ENCODE measurements at places on chromosomes 3 and 15.
A peak's percentile ranks its signal among the peaks of the same experiment; 100 is the strongest.

DNA sequence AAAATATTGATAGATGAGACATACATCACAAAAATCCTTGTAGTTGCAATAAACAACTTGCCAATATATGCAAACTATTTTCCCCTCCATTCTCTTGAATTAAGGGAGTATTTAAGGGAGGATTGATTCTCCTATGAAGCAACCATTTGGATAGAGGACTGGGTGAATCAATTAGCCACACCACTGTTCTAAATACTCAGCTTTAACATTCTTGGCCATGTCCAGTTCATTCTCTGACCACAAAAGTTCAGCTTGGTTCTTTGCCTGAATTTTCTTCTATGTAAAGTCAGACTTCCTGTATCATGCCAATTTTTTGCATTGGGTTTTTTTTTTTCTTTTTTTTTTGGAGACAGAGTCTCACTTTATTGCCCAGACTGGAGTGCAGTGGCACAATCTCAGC, 15.8 kb upstream of the SEC11A start:
- DNase-seq: no peak

- no peak for DNase-seq
Observed at GRCh38 chr15:101458908-101459578, 30.5 kb downstream of the PCSK6 start.

GRCh38 chr3:78129707-78130106, 1089.8 kb downstream of the ROBO2 start:
- no peak for DNase-seq

- DNase-seq: no peak
Observed at GRCh38 chr3:70853161-70853944, 540.9 kb upstream of the MDFIC2 start.

DNA sequence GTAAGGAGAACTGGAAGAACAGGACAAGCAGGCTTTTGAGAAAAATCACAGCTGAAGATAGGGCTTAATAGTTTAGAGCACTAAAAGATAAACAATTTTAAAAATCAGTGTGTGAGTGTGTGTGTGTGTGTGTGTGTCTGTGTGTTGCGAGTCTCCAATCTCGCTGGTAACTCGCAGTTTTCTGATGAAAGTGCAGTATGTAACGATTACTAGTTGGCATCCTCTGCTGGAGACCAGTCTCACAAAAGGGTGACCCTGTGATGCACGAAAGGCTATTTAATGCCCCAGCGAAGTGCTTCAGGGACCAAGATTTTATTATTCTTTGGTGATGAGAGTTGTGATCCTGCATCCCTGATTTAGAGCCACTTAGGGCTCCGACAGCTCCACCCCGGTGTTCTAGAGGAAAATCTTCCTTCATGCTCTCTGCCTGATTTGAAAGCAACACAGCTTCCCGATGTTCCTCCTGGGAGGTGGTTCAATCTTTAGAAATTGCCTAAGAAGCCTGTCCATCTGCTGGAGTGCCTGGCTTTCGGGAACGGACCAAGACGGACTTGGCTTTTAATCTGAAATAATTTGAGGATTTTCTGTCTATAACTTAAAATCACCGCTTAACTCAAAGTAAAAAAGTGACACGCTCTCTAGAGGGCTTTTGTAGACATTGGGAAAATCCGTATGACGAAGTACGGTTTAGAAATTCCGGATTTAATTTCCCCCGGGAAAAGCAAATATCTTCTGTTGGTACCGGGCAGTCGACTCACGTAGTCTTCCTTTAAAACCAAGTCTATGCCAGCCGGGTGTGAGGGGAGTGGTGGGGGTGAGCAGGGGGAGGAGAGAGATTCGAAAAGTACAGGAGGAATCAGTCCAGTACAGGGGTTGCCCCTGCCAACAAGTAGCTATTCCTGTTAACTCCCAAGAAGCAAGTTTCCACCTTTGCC, 1.1 kb upstream of the ALCAM start:
- peak; percentile 49 for DNase-seq

- DNase-seq: no peak
Observed at GRCh38 chr15:37102305-37103162, 2.2 kb upstream of the MEIS2 start.

- no peak for DNase-seq
Observed at GRCh38 chr15:67196222-67196621, 58.2 kb downstream of the AAGAB start.

GRCh38 chr3:8298021-8298954, 203.3 kb upstream of the LMCD1 start:
- no peak for DNase-seq

- no peak for DNase-seq
Observed at GRCh38 chr3:99128725-99129505, 227.4 kb upstream of the DCBLD2 start.

GRCh38 chr3:50278880-50279224, at the start of gene LSMEM2:
Gene LSMEM2, plus strand, starts transcription at chr3:50279087. Its CDS starts 27 bp downstream, at chr3:50279114.
- DNase-seq: no peak

- DNase-seq: no peak
Observed at GRCh38 chr3:113274425-113275257, 63.3 kb downstream of the BOC start.

DNA sequence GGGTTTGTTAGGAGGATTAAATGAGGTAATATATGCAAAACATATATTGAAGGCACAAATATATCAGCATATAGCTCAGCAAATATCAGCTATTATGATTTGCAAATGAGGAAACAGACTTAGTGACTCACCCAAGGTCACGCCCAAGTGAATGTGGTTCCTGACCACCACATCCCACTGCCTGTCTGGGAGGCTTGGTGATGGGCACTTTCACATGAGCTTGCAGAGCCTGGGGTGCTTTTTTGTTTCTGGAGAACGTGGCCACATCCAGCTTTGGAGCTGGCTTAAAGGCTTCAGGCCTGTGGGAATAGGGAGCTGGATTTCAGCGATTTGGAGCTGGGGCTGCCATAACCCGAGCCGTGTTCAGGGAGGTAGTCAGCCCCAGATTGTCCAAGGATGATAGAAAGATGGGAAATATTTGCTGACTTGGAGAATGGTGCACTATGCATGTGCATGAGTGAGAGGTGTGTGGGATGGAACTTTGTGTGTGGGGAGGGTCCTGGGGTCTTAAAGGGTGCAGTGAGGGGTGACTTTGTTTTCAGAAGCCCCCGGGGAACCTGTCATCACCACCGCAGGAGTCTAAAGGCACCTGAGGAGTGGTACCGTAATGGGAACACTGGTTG, 12.0 kb upstream of the FGD5 start:
- DNase-seq: no peak

DNA sequence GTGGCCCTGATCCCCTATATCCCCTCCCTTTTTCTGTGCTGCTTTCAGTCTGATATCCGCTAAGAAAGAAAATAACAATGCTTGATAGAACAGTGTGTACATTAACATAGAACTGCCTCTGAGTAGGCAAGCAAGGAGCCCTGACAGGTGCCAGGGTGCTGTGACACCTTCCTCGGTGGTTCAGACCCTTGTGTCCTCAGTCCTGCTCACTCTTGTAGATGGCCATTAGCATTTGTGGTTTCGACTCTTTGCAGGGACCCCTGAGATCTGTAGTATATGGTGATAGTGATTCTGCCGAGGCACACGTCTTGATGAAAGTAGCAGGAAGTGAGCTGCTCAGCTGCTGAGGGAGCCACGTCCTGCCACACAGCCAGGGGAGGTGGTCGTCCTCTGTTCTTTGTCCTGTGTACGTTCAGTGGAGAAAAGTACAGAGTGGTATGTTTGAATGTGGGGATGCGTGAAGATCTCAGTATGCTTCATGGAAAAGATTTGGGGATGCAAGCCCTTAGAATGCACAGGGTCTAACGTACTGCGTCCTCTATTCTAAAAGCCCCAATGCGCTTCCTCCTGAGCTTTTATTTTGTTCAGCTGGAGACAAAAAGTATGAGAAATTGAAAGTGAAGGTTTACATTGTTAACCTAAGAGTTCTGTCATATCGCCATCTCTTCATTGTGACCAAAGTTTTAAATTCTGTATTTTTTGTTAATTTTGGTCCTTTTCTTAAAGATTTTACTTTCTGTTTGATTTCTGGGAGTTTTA, 35.4 kb downstream of the PXYLP1 start:
- DNase-seq: no peak

DNA sequence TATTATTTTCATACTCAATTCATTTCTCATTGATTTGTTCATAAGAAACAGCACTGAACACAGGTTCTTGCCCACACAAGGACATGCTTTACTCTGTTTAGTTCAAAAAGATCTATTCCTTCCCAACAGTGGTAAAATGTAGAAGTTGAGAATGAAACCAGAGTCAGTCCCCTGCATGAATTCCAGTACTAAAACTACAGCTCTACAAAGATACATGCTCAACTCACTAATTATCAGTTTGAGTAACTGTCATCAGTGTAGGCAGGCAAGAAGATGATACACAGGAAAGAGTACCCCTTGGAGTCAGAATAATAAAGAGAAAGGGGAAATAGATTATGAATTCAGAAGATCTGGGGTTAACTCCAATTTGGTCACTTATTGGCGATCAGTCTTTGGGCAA, 43.2 kb downstream of the NR2E3 start:
- DNase-seq: no peak

DNA sequence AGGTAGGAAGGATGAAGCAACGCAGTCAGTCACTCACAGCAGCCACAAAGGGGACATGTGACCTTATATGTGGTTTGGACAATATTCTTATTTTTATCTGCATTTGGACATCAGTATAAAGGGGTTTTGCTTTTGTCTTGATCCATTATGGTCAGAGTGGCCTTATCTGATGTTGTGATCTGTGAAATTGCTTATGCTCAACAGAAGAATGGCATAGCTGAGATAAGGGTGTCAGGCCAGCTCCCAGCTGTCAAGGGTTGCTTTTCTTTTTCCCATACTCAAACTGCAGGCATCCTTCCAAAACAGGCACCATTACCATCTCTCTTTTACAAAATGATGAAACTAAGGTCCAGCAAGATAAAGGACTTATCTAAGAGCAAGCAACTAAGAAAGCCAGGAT, 28.1 kb downstream of the DCLK3 start:
- no peak for DNase-seq

DNA sequence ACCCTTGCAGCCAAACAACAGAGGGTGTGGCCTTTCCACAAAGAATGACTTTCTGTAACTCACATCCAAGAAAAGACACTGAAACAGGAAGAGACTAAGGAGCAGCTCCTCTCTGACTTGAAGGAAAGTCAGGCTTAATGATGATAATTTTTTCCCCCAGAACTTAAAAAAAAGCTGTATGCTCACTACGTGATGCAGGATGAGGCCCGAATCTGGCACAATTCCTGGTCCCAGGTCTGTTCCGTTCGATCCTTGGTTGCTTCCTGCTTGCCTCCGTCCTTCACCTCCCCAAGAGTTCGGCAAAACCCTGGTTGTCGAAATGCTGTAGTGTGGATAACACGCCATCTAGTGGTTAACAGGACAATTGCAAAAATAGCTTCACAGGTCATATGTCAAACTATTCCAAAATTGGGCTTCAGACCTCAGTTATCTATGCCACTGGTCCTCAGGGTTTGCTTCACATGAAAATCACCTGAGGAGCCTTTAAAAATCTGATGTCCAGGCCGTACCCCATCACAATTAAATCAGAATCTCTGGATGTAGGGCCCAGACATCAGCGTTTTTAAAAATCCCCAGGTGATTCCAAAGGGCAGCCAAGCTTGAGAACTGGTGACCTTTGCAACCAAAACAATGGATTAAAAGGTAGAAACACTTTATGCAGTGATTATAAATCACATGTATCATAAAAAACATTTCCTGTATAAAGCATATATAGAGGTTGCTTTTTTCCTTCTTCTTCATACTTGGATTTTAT, 28.1 kb upstream of the SYNM start:
- DNase-seq: no peak

DNA sequence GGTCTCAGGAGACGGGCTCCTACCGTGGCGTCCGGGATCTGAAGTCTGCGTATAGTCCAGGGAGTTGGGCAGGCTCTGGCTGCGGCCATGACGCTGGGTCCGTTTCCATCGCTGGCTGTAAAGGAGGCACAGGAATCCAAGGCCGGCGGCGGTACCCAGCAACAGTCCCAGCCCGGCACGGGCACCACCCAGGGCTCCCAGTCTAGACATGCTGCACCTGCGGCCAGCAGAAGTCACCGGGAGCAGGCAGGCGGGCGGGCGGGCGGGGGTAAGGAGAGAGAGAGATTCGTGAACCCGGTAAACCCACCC, 526 bp downstream of the RMDN3 start:
- DNase-seq: no peak

DNA sequence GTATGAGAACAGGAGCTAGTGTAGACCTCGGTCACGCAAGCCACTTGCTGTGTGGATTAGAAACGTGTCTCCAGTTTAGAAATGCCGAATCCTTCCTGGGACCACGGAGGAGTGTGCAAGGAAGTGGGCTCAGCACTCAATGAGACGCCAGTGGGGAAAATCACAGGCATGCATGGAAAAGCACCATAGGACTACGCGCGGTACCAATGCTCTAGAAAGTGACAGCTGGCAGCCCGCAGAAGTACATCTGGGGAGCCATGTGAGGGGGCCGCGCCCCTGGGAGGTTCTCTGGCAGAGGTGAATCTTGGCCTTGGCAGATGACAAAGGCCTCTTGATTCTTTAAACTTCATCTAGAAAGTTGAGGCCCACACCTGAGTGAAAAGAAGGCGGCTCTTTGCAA, 99.3 kb downstream of the LRRK1 start:
- no peak for DNase-seq

- no peak for DNase-seq
Observed at GRCh38 chr3:5297895-5298294, 110.4 kb downstream of the EDEM1 start.

GRCh38 chr3:124410471-124410870, 319.8 kb upstream of the UMPS start:
- no peak for DNase-seq

DNA sequence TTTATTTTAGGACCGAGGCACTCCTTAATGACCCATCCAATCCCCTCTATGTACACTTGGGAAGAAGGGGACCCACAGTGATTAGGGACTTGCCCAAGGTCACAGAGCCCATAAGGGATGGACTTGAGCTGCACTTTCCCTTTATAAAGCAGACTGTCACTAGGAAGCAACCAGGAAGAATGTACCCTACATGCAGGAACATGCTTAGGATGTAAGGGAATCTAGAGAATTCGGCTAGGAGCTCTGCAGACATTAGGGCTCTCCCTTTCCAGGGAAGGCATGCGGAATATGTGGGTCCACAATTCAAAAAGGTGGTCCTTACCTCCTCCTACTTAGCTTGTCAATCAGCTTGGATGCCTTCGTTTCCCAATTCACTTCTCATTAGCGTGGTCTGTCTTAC, 78.7 kb downstream of the TMEM266 start:
- no peak for DNase-seq

DNA sequence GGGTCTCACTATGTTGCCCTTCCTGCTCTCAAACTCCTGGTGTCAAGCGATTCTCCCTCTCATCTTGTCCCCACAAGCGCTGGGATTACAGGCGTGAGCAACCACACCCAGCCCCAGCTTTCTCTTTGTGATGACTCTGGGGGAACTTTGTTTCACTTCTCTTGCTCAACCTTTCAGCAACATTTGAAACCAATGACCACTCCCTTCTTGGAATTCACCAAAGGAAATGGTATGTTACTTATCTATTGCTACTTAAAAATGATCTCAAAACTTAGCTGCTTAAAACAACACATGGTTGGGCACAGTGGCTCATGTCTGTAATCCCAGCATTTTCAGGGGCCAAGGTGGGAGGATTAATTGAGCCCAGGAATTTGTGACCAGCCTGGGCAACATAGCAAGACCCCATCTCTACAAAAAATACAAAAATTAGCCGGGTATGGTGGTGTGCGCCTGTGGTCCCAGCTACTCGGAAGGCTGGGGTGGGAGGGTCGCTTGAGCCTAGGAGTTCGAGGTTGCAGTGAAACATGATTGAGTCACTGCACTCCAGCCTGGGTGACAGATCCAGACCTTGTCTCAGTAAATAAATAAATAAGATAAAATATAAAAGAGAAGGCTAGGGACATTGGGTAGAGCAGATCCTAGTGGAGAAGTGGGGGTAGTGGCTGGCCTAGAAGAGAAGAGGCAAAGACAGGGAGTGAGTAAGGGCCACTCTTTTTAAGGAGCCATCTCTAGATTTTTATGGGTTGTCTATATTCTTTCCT, 10.3 kb upstream of the COPG1 start:
- DNase-seq: no peak

All from NCI-H1436 treated with DMSO at 0.1 percent for 48 hours (cell line).